ENCODE measurements at places on chromosomes 4 and X. TPM values are rescaled to one million over a fixed set of nuclear protein-coding genes. Genes with fewer than 3 reads are reported as not detected.

Gene HPF1
- total RNA-seq, result 18.9 TPM

Gene FHIP1A
- 17.0 TPM for total RNA-seq

Gene EDNRA
- 3.3 TPM for total RNA-seq

Gene TEC
- 6.1 TPM for total RNA-seq

Gene DRD5
- total RNA-seq, result not detected

Gene PPBP
- total RNA-seq, result not detected

Gene CT45A1
- total RNA-seq, result not detected

Gene SLC49A3
- 4.3 TPM for total RNA-seq

Gene CLGN
- total RNA-seq, result 2.0 TPM

Gene DTHD1
- total RNA-seq, result not detected
